Activated CD4-positive, CD25-positive, alpha-beta regulatory T cell treated with anti-CD3 and anti-CD28 coated beads, Interleukin-2, amount 50 U/mL, for 24 hours (primary cell): ENCODE measurements at places on chromosomes 16 and 17.

- ATAC-seq = no peak
These were observed 80.4 kb upstream of the AKTIP start for GRCh38 chr16:53583401-53583800.

DNA sequence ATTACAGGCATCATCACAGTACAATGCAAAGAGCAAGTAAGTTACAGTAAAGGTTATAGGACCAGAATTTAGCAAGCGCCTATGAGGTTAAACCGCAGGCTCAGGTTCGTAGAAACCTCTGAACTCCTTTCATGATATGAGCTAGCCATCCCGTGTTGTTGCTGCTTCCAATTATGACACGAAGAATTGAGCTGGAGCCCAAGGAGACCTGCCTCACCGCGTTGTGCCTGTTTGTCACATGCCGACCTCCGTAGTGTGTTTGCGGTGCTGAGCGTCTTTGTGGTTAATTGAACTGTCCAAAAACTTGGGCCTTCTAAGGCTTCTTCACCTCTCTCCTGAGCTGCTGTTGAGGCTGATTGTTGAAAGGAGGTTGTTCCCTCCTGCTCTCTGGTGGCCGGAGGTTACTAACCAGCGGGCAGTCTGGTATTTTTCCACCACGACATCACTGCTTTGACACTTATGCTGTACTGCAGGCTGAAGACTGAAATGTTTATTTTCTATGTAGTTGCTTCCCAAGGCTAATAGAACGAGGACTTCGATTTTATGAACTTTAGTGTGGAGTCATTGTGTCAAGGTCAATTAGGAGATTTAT lies 67.5 kb downstream of the SEC14L1 start:
- no peak for ATAC-seq

DNA sequence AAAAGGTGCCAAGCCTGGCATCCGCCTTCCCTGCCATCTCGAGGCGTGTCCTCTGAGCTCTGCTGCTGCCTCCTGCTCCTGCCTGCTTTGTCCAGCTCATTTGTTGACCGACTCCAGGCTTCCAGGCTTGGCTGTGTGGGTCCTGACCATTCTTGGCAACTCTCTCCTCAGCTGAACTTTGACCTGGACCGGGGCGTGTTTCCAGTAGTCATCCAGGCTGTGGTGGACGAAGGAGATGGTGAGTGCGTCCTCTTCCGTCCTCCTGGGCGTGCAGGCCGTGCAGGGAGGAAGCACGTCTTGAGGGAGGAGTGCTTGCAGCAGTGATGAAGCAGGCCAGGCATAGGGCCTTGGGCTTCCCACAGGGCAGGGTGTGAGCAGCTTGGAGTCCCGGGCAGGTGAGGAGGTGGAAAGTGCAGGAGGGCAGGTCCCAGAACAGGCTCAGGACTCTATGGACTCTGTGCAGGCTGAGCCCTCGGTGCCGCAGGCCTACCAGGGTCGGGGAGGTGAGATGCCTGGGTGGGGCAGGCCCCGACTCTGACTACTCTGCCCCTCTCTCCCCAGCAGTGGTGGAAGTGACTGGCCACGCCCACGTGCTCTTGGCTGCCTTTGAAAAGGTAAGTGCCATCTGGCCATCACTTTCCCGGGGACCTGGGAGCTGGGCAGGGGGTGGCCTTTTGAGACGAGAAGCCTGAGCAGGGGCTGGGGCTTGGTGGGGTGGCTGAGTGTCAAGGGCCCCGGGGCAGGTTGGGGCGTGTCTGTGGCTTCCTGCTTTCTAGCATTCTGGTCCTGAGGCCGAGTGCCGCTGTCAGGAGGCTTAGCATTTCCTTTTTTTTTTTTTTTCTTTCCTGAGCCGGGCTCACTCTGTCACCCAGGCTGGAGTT lies 28.6 kb upstream of the NUDT16L1 start:
- ATAC-seq = peak; percentile 71

DNA sequence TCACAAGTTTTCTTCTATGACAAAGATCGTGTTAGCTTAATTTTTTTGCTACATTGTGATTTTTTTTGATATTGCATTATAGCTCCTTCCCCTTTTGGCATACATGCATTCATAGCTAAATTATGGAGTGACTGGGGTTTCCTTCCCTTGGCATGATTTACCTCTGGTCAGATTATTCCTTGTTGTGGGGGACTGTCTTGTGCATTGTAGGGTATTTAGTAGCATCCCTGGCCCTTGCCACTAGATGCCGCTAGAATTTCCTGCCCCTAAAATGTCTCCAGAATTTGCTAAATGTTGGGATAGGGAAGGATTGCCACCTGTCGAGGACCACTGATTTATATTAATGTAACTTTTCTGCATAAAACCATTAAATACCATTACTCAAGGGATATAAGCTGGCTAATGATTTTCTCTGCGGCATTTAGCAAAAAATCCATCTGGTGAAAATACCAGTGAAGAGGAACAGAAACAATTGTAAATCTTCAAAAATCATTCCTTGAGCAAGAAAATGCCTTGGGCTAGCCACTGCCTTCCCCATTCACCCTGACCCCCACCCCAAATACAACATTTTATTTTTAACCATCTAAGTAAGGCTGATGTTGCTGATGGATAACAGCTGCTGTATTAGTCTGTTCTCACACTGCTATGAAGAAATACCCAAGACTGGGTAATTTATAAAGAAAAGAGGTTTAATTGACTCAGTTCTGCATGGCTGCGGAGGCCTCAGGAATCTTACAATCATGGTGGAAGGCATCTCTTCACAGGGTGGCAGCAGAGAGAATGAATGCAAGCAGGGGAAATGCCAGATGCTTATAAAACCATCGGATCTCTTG lies 195.2 kb downstream of the MAP2K6 start:
- ATAC-seq = no peak

DNA sequence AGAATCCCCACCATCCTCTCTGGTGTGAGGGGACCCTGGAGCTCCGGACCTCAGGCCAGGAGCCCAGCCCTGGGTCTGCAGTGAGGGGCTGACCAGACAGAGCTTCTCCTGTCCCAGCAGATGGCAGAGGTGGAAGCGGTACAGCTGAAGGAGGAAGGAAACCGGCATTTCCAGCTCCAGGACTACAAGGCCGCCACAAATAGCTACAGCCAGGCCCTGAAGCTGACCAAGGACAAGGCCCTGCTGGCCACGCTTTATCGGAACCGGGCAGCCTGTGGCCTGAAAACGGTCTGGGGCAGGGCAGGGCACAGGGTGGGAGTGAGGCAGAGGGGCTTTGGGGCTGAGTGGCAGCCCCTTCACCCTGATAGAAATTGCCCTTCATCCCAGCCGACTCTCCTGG lies 527 bp downstream of the UNC45B start:
- ATAC-seq = no peak

DNA sequence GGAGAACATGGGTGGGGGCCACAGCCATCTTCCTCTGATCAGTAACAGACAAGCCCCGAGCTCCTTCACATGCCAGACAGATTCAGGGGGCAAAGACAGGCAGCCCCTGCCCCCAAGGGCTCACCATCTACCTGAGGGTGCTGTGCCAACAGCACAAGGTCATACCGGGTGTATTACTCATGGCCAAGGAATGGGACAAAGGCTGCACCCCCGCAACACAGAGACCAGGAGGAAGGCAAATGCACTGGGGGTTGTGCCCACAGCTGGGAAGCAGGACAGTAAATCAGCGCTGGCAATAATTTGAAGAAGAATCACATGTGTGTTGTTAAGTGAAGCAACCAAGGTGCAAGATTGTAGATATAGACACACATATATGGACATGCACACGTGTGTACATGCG lies 137.1 kb downstream of the C16orf95 start:
- no peak for ATAC-seq

GRCh38 chr17:7763919-7764318 lies 46.4 kb downstream of the DNAH2 start:
- ATAC-seq = no peak

DNA sequence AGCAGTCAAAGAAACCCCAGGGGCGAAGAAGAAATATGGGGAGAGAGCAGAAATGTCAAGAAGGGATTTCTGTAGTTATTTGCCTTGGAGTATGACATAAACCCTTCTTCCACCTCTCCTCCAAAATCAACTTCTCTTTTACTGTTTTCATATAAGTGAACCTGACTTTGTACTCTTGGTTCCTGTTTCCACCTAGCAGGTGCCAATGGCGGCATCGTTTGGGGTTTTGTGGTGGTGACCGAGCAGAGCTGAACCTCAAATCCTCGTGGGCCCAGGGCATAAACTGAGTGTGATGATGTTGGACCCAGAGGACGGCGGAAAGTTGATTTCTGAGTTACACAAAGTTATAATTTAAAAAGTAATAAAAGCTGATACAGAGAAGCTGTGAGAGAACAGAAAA lies 39.6 kb upstream of the PSMD7 start:
- no peak for ATAC-seq

GRCh38 chr16:70162041-70162451 lies 11.5 kb upstream of the CLEC18C start:
- no peak for ATAC-seq

DNA sequence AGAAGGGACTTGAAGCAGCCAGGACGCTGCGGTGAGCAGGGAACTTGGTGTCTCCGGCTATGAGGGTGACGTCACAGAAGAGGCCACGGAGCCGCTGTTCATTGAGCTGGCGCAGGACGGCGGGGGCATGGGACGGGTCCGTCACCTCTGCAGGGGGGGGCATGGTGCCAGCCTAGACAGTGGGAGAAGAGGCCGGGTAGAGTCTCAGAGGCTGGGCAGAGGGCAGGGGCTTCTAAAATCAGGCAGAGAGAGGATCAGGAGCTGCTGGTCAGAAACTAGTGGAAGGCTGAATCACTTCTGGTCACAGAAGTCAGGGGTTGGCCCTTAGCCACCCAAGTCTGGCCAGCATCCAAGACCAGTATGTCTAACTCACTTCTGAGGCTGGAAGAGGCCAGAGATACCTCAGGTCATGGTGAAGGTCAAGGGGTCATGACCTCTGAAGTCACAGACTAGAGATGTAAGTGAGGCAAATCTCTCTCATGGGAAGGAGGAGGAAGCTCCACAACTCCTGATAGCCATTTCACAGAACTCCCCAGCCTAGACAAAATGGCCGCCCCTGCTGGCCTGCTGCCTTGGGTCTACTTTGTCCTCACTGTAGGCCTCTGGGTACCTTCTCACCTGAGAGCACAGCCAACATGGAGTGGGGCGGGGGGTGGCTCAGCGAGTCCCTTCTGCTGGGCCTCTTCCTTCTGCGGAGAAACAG lies 12.6 kb downstream of the ZBTB4 start:
- no peak for ATAC-seq

GRCh38 chr17:17781591-17782496 lies 54.9 kb downstream of the SREBF1 start:
- peak; percentile 16 for ATAC-seq

DNA sequence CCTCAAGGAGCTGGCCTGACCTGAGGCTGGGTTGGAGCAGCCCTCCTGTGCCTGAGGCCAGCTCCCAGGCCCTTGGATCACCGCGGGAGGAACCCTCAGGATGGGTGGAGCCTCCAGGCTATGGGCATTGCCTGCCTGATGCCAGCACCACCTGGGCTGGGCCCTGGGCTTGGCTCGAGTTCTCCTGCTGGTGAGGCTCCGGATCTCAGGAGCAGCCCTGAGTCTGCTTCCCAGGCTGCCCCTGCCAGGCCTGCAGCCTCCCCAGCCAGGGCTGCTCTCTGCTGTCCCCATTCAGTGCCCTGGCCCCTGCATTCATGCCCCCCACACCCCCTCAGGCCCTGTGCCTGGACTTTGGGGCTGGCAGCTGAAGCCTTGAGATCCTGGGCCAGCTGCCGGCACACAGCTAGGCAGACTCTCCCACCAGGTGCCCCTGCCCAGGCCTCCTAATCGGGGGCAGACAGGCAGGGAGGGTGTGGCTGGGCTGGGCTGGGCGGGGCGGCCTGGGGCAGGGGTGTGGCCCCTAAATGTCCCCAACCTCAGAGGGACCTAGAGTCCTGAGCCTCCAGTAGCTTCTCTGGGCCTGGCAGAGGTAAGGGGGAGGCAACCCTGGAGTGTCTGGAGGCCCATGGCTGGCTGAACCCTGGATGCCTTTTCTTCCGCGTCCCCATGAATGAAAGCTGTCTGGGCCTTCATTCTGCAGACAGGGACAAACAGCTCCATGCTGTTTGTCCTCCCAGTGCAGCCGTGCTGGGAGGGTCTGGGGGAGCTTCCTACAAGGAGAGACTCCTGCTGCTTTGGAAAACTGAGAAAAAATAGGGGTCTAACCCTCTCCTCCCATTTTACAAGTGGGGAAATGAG lies 1.1 kb upstream of the PIGQ start:
- ATAC-seq = no peak

DNA sequence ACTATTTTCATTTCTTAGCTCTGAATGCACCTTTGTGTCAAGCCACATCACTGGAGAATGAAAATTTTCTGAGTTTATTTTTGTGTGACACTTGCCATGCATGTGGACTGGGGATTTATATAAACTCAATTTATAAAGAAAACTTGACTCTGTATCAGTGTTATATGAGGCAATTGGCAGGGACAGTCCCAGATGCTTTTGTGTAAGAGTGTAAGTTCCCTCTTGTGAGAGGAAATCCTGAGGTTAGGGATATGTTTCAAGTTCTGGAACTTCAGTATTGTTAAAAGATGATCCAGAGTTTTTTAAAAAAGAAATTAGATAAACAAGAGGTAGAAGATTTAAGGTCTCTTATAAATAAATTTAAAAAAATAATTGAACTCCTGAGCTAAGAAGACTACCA lies 10.9 kb upstream of the CCL8 start:
- ATAC-seq = no peak
